ENCODE measurements at places on chromosomes 5 and 9.
A peak's percentile ranks its signal among the peaks of the same experiment; 100 is the strongest.

DNA sequence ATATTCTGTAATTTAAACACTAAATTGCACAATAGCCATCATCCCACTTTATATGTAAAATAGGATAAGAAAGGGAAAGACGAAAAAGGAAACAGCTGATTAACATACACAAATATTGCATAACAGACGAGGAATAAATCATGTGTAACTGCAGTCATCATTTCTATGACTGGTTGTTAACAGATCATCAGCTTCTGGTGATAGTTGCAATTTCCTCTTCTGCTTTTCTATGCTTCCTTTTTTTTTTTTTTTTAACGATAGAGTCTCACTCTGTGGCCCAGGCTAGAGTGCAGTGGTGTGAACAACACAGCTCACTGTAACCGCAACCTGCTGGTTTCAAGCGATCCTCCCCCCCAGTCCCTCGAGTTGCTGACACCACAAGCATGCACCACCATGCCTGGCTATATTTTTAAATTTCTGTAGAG, 22.5 kb upstream of the JAKMIP2 start:
- DNase-seq: no peak

GRCh38 chr9:91433180-91433579, 9.5 kb upstream of the NFIL3 start:
- DNase-seq: no peak

DNA sequence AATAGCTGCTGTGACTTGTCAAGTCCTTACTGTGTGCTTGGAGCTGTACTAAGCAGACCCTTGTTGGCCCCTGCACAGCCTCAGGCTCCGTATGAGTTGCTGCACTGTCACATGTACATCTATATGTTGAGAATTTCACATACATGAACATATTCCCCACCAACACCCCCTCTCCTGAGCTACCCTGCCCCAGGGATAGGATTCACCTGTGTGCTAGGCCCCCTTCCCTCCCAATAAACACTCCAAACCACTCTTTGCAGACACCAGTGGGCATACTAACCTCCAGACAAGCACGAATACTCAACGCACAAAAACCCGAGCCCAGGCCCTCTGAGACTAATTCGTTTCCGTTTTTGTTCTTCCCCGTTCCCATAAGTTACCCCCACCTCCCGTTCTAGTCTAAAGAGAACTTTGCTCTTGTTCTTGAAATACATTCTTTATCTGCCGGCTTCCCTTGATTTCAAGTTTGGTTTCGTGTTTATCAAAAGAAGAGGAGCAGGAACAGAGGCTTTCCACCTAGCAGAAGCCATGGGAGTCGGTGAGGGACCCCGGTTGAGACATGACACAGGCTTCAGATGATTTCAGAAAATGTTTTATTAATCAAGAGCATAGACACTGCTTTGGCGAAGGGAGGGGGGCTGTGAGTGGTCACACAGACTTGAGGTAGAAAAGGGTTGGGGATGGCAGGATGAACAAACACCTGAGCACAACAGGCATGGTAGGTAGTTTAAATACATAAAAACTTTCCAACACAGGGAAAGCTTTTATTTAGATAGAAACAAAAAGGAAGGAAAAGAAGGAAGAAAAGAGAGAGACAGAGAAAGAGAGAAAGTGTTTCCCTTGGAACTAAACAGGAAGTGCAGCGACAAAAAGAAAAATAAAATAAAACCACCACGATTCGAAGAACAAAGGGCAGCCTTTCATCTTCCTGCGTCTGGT, 3.4 kb downstream of the HAND1 start:
- DNase-seq: no peak

- no peak for DNase-seq
Observed at GRCh38 chr5:114210662-114211061, 151.2 kb upstream of the KCNN2 start.

DNA sequence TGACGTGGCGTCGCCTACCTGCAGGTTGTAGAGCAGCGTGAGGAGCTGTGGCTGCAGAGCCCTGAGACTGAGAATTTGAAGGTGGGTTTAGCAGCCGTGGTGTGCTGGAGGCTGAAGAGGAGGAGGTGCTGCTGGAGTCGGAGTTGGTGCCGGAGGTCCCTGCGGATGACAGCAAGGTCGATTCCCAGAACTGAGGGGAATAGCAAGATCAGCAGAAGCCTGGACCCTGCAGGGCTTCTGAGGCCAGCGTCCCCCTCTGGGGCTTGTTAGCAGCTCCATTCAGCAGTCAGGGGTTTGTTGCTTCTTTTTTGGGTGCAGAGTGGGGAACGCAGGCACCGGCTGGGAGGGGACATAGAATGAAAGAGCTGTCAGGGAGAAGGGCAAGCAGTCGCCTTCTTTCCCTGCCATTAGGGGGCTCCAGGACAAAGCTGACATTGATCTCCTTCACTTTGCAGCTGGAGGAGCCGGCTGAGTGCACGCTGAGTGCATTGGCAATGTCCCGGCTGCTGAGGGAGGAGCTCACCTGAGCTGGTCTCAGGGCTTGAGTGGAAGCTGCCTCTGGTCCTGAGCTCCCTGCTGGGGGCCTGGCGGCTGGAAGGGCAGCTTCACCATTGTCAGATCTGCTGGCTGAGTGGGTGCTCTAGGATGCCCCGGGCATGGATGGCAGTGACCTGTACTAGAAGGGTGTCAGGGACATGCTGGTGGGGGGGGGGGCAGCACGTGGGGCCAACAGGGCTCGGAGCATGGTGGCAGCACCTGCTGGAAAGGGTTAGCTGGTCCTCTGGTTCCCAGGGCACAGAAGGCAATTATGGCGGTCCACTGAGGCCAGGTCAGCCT, 20.8 kb downstream of the OBP2B start:
- no peak for DNase-seq

DNA sequence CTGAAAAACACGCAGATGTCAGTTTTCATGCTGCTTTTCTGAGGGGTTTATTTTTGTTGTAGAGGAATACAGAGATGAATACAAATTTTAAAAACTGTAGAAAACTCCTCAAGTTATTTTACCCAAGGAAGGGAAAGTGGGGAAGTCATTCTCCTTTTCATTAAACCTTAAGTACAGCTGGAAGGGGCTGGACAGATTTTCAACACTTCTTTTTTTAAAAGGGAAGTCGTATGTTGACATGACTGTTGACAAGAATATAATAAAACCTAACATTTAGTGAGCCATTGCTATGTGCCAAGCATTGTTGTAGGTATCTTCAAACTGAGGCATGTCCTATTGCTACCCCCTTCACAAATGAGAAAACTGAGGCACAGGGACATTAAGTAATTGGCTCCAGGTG, 235.7 kb upstream of the ELL2 start:
- no peak for DNase-seq

DNA sequence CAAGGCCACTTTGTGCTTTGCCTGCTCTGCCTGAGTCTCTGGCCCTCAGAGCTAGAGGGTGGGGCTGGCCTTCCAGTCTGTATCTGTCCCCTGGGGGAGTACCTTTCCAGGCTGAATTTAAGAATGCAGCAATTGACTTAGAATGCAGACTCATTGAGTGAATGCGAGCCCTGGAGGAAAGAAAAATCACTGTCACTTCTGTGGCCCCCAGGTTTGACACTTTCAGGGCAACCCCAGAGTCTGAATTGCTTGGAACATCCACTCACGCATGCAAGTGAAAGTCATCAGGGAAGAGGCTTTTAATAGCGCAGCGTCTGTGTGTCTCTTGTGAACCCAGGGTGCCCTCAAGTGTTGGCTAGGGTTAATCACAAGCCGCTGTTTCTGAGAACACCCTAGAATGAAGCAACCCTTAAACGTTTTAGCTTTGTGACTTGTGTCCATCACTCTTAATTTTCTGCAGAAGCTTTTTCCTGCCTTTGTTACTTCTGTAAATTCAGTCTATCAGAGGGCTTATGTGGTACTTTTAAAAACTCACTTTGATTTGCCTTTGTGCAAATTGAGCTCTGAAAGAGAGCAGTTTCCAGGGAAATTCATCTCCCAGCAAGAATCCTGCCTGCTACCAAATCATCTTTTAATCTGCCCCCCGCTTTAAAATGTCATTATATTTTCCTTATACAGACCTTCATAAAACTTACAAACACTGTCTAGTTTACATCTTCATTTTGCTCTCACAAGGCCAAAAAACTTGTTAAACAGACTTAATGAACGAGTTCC, 146.8 kb upstream of the IQGAP2 start:
- peak; percentile 50 for DNase-seq
